Stimulated activated CD8-positive, alpha-beta memory T cell treated with anti-CD3 and anti-CD28 coated beads, Interleukin-7, amount 100 ng/mL, for 1 hour (primary cell): ENCODE measurements at places on chromosomes 1 and 21.

- no peak for DNase-seq
Measured at GRCh38 chr1:225972344-225973152, 26.6 kb downstream of the SDE2 start.

DNA sequence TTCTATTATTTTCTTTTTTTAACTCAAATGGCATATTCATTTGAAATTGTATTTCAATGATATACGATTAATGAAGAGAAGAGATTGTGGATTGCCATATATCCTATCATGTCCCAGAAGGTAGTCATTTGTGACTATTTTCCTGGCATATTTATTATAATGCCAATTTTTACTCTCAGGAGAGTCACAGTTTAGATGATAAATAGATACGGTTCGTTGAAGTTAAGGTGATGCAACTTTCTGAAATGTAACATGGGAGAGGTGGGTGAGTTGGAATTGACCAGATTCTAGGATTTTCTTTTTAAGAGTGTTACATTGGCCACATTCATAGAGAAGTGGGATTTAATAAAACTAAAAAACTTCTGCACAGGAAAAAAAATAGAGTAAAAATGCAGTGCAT, 1138.5 kb downstream of the NCAM2 start:
- no peak for DNase-seq

DNA sequence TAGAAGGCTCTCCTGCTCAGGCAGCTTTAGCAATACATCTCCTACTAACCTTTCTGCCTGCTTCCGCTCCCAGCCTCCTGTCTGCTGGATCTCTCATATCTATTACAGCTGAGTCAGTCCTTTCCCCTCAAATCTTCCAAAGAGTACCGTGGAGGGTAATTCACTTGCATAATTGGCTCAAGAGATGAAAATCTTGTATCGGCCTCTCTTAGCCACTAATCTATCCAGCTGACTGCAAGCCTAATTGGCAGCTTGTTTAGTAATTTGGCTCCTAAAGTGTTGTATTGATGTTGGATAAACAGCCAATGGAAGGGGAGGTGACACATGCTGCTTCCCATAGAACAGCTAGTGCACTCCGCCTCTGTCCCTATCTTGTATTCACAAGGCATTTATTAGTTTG, 195.7 kb downstream of the GPATCH2 start:
- DNase-seq: no peak

DNA sequence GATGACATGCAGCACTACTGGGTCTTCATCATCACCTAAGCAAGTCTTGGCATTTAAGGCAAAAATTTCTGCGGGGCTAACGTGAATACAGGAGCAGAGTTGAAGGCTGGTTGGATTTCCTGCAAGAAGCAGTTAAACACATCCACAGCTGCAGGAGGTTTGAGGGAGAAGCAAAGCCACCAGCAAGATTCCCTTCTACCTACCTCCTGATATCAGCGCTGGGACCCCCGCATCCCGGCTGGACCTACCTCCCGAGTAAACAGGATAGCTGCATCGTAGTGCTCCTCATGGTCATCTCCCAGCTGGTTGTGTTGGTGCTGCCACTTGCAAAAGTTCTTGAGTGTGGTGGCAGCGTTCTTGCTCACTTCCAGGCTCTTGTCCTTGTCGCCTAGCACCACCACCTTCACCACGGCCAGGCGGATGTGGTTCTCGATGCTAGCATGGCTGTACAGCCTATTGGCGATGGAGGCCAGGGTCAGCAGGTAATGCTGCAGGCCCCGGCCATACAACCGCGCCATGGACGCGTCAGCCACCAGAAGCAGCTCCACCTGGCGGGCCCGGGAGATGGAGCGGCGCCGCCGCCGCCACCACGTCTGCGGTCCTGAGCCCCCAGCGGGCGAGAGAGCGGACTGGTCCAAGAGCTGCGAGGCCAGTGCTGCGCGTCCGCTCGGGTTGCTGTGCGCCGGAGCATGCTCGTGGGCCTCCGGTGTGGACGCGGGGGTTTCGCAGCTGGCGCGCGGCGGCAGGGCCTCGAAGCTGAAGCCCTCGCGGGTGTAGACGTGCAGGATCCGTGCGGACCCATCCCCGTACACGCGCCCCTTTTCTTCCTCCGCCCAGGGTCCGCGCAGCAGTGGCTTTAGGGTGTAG, 1.6 kb downstream of the ADAMTS5 start:
- no peak for DNase-seq

DNA sequence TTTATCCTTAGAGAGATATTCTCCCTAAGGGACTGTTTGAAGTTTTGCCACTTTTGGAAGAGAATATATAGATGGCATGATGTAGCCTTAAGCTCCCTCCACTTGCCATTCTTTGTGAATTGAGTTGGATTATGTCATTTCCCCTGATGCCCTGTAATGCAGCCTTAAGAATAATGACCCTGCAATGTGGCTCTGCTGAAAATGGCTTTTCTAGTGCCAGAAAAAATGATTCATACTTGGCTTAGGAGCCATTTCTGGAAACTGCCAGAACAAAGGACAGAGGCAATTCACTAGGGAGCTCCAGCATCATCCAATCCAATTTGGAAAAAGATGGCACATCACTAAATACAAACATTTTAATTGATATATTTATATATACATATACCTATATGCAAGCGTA, 265.3 kb downstream of the SPATA17 start:
- DNase-seq: no peak

DNA sequence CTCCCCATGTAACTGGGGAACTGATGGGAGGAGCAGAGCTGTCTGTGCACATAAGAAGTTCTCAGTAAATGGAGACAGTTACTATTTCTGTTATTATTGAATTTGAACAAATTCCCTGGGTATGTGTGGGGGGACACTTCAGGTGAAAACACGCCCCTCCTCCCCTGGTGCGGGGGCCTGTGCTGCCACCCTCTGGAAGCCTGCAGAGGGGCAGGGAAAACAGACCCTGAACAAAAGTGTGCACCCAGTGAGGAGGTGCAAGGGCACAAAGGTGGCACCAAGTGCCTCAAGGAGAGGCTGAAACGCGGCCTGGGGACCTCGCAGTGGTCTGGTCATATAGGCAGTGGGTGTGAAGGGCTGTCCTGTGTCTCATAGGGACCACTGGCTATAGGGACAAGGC, 18.2 kb upstream of the NADK start:
- DNase-seq: no peak

GRCh38 chr1:113758631-113759332, 504 bp downstream of the PHTF1 start:
- DNase-seq: peak; percentile 20

- no peak for DNase-seq
Measured at GRCh38 chr1:24895511-24895910, 34.6 kb downstream of the RUNX3 start.

DNA sequence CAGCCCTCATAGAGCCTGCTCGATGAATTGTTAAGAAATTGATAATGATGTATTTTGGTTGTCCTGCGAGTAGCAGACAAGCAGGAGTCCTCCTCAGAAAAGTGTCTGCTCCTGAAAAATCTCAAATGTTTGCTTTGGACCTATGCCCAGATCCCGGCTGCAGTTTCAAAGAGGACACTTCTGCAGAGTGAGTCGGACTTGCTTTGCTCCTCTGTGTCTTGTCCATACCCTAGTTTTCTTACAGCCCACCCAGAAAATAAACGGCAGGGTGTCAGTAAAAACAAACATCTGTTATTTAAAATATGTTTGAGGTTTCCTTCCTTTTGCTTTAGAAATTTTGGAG, 2.8 kb downstream of the S100A10 start:
- no peak for DNase-seq

GRCh38 chr21:32367158-32367557, 25.7 kb downstream of the URB1 start:
- DNase-seq: no peak

DNA sequence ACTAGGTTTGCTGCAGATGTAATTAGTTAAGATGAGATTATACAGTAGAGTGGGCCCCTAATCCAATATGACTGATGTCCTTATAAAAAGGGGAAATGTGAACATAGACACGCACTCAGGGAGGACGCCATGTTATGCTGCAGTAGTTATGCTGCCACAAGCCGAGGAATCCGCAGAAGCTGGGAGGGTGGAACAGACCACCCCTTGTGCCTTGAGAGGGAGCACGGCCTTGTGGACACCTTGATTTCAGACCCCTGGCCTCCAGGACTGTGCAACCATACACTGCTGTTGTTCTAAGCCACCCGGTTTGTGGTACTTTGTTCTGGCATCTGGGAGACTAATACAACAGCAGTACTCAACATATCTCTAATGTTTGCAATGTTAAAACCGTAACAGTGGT, 57.9 kb upstream of the HIVEP3 start:
- no peak for DNase-seq

- DNase-seq: no peak
Measured at GRCh38 chr1:212498283-212499040, 65.7 kb downstream of the NENF start.

GRCh38 chr21:38261851-38262250, 5.1 kb downstream of the KCNJ15 start:
- DNase-seq: no peak

DNA sequence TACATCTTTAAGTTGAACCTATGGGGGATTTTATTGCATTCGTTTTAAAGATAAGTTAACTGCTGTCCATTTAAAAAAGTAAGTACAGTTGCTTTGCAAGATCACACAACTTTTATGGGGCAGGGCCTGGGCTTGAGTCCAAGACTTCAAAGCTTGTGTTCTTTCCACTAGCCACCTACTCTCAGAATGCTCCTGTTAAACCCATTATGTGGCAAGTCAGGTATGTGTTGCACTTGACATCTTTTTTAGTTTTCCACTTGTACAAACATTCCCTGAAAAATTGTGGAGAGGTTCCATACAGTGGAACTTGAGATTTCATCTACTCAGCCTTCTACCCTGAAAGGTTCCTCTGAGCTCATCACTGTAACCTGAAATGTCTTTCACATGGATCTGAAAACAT, 235.5 kb upstream of the SGIP1 start:
- no peak for DNase-seq

GRCh38 chr21:14961502-14961901, 103.3 kb downstream of the NRIP1 start:
- no peak for DNase-seq

- DNase-seq: no peak
Measured at GRCh38 chr1:182069028-182069466, 7.5 kb upstream of the ZNF648 start.

DNA sequence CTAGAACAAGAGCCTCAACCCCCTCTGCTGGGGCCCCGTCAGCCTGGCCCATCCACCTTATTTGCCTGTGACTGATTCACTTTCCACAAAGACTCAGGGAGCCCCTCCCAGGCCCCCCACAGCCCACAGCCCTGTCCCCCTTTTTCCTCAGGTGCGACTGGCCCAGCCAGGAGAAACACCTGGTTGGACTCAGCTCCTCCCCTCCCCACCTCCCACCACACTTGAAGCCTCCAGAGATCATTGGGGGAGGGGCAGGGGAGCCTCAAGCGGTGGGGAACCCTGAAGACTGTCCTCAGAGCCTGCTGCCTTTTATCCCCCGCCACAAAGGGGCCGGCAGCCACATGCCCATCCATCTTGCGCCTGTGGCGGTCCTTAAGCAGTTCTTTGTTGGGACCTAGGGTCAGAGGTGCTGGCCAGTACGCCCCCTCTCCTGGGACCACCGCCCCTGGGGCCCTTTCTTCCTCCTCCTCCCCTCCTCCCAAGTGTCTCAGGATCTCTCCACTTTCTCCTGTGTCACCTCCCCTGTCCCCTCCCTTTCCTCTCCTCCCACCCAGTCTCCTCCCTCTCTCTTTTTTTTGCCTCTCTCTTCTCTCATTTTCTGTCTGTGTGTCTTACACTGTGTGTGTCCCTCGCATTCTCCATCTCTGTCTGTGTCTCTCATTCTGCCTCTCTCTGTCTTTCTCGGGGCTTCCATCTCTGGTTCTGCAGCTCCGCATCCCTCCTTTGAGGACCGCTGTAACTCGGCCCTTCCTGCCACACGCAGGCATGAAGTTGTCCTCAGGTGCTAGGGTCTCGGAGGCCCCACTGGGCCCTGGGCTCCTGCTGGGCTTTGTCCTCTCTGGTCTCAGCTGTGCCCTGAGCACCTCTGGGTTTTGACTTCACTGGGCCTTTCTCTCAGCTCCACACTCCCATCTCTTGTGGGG, 12.2 kb downstream of the CRABP2 start:
- DNase-seq: no peak

DNA sequence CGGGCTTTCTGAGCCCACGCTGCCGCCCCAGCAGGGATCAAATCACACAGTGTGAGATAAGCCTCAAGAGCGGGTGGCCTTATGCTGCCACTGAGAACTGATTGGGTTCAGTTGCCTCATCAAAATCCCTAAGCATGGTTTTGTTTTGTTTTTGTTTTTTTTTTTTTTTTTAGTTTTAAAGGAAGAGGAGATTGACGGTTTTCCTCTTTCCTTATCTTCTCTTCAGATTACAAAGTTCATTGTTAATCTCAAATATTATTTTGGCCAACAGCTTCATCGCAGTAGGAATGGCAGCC, 651 bp downstream of the COA6 start:
- no peak for DNase-seq

DNA sequence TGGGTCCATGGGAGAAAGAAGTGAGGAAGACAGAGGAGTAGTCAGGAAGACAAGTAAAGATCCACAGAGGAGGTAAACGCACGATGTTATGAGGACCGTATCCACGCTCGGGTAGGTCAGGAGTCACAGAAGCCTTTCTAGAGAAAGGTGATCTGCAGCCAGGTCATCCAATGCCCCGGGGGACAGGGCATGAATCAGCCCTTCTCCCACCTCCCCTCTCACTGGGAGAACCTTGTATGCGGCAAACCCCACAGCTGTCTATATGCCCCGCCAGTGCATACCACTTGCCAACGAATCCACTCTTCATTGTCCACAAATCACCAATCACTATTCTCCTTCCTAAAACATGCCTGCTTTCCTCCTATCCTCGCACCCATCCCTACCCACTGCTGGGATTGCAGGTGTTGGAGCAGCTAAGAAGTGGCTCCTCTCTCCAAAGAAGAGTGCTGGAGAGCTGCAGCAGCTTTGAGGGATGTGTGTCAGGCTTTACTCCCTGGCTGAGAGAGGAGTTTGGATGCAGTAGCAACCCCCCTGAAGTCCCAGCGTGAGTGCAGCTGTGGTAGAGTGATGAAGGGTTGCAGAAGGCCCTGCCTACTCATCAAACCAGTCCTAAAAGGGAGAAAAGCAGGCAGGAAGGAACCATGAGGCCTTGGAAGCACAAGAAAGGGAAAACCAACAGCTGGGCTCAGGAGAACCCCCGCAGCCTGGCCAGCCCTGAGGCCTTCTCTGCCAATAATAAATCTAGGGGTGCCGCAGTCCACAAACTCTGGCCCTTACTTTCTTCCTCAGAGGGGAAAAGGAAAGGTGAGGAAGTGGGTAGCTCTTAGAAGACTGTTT, 102.2 kb upstream of the GADD45A start:
- DNase-seq: no peak

- no peak for DNase-seq
Measured at GRCh38 chr21:45725844-45726200, 82.3 kb downstream of the PCBP3 start.

DNA sequence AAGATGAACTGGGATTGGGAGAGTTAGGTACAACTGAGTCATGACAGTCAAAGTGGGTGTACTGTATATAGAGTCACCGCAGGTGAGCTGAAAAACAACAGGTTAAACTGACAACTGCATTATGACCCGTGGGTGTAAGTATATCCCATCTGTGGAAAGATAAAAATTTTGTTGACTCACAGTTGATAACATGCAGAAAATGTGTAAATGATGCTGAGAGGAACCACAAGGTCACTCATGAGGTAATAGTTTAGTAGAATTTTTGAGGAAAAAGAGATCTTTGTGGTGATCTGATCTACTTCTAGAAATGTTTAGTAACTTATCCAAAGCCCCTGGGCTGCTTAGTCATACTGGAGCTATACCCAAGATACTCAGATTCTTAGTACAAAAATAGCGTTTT, 838 bp downstream of the OR2C3 start:
- no peak for DNase-seq
